Stimulated activated CD8-positive, alpha-beta memory T cell treated with anti-CD3 and anti-CD28 coated beads, Interleukin-4, amount 100 ng/mL, for 48 hours (primary cell): ENCODE measurements at places on chromosomes 3 and 15.

- DNase-seq, result no peak
Measured at GRCh38 chr3:46619845-46620778, 7.8 kb downstream of the FAM240A start.

- no peak for DNase-seq
Measured at GRCh38 chr3:126060613-126061145, 23.2 kb downstream of the SLC41A3 start.

DNA sequence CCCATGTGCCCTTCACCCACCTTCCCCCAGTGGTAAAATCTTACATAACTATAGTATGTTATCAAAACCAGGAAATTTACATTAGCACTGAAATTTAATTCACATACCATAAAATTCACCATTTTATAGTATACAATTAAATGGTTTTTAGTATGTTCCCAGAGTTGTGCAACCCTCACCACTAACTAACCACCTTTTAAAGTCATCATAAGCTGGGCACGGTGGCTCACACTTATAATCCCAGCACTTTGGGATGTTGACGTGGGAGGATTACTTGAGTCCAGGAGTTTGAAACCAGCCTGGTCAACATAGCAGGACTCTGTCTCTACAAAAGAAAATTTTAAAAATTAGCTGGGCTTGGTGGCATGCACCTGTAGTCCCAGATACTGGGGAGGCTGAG is 13.7 kb downstream of the FRMD5 start:
- DNase-seq, result no peak

GRCh38 chr15:95013381-95013780 is 782.0 kb downstream of the MCTP2 start:
- no peak for DNase-seq

DNA sequence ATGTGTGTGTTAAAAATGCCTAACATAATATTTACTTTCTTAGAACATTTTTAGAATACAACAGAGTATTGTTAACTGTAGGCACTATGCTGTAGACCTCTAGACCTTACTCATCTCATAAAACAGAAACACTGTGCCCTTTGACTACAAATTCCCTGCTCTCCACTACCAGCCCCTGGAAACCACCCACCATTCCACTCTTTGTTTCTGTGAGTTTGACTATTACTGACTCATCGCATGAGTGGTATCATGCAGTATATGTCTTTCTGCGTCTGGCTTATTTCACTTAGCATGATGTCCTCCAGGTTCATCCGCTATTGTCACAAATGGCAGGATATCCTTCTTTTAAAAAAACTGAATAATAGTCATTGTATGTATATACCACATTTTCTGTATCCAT is 216.7 kb upstream of the CFAP20DC start:
- DNase-seq, result no peak
